ENCODE measurements at places on chromosomes 5 and 9.

DNA sequence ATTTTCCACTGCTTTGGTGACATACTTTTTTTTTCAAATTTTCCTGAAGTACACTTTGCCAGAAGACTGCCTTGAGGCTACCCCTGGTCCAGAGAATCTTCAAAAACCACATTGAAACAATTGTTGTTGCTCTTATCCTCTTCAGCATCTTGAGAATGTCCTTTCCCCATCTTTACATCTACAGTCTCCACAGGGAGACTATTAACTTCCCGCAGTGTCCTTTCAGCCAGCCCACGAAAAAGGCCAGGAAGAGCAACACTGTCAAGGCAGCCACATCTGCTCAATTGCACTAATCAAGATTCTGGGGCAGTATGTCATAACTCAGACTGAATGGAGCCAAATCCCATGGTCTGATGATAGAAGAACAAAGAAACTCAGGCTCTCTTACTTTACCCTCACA is 148.3 kb downstream of the ENC1 start:
- DNase-seq, result no peak

GRCh38 chr9:84953797-84954705 is 284.5 kb downstream of the NTRK2 start:
- DNase-seq, result peak; percentile 43

- DNase-seq, result no peak
These were observed 24.0 kb upstream of the EBF1 start for GRCh38 chr5:159123700-159124099.

DNA sequence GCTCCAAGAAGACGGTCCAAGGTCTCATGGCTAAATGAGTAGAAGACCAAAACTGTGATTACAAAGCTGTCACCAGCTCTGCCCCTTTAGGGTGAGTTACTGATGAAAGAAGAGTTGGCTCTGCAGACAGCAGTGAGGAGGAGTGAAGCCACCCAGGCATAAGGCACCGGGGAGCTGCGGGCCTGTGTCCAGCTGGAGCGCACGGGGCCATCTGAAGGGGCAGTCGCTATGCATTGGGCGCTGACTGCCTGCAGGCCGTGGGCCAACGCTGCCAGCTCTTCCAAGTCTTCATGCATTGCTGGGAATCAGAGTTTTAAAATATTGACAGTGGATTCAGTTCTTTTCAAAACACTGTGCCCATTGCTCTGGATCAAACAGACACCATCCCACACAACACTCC is 70.3 kb downstream of the DAPK1 start:
- no peak for DNase-seq
